Cerebellar nuclear complex (tissue), 1 donor: ENCODE measurements at places on chromosomes 1 and 21.

- DNase-seq = no peak
These were observed 469.0 kb upstream of the USP24 start for GRCh38 chr1:55684131-55684650.

GRCh38 chr1:183778045-183778444 is 26.9 kb upstream of the RGL1 start:
- DNase-seq = no peak

DNA sequence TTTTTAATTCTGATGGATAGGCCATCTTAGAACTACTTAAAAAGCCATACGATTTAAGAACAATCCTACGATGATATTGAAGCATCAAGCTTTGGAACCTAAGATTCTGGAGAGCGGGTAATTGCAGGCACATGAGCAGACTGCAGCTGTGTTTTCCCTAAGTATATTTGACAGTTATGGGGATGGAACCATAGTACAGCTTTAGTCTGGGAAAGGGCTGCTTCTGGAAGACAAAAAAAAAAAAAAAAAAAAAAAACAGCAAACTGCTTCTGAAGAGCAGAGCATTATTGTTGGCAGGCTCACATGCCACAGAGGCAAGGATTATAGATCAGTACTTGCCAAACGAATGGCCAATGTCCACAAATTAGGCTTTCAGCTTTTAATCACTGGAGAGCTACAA is 1618.7 kb downstream of the AMY1C start:
- DNase-seq = no peak

DNA sequence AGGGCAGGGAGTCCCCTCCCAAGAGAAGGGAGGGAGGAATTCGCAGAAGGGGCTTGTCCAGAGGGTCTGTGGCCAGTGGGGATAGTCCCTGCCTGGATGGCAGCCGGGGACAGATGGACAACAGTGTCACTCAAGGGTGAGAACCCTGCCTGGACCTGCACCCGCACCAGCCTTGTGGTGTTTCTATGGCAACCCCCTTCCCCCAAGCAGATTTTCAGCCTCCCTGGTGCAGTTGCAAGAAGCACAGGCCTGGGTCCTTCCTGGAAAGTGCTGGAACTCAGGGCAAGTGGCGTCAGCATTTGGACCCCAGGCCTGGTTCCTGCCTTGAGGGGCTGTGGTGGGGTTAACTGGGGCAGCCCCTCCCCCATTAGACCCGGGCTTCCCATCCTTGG is 83.8 kb upstream of the ACTL8 start:
- no peak for DNase-seq

- no peak for DNase-seq
These were observed 124.7 kb downstream of the EIF4G3 start for GRCh38 chr1:21052034-21052433.

GRCh38 chr1:248791010-248791409 is 34.7 kb downstream of the SH3BP5L start:
- no peak for DNase-seq

DNA sequence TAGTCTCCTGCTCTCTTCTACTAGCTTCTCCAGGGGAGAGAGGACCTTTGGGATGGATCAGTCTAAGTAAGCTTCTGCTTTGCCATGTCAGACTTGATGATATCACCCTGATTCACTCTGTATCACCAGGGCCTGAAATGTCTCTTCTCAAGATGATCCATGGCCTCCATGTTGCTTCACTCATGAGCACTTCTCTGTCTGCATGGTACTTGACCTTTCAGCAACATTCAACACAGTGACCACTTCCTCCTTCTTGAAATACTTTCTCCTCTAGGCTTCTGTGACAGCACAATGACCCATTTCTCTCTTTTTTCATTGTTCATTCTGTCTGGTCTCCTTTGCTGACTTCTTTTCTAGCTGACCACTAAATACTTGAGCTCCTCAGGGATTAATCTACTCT is 35.3 kb upstream of the NGF start:
- no peak for DNase-seq

- no peak for DNase-seq
These were observed 516 bp upstream of the NMNAT2 start for GRCh38 chr1:183418696-183419095.

DNA sequence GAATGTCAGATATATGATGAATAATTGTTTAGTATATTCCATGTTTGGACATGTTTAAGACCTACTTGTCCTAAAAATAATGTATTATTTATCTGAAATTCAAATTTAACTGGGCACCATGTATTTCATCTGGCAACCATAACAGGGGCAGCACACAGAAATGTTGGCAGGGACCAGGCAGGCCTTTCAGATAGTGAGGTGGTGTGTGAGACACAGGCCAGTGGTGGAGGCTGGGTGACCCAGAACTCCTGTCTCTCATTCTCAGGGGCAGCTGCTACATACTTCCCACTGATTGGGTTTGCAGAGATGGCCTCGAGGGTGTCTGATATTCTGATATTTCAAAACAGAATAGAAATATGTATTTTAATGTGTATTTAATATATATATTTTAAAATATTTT is 1.3 kb upstream of the FASLG start:
- DNase-seq = no peak

GRCh38 chr1:2198571-2198970 is 4.0 kb upstream of the FAAP20 start:
- no peak for DNase-seq

DNA sequence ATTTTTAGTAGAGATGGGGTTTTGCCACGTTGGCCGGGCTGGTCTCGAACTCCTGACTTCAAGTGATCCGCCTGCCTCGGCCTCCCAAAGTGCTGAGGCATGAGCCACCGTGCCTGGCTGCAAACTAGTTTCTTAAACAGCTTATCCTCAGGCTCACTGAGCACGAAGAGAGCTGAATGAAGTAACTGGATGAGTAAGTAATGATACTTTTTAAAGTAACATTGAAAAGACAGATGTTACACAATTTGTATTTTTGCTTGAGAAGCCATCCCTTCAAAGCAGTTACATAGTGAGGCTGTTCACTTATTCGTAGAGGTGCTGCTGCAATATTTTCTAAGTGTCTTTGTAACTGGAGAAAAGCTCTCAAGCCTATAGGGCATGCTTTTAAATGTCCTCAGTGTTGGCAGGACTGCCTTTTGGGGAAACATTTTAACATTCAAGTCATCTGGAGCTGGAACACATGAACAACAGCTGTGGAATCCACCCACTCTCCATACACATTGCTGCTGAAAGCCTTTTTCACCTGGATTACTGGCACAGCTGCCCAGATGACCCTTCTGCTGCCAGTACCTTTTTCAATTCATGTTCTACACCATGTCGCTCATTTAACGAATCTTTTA is 2.7 kb upstream of the YBX1 start:
- DNase-seq = no peak

DNA sequence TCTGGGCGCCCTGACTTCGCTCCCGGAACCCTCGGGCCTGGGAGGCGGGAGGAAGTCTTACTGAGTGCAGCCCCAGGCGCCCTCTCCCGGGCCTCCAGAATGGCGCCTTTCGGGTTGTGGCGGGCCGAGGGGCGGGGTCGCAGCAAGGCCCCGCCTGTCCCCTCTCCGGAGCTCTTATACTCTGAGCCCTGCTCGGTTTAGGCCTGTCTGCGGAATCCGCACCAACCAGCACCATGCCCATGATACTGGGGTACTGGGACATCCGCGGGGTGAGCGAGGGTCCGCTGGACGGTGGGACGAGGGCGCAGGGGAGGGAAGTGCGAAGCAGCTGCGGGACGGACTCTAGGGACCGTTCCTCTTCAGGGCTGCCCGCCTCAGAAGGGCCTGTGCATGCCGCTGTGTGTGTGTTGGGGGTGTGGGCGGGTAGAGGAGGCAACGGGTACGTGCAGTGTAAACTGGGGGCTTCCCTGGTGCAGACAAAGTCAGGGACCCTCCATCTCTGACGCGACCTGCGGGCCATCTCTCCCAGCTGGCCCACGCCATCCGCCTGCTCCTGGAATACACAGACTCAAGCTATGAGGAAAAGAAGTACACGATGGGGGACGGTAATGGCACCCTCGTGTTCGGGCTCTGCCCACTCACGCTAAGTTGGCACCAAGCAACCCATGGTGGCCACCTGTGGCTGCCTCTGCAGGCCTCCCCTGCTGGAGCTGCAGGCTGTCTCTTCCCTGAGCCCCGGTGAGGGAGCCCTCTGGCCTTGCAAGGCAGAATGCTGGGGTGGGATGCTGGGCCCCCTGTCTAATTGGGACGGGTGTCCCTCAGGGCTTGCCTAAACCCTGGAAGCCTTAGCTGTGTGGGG is at the start of gene GSTM1:
TSS of gene GSTM1 (plus strand) at position 177 of the 859 bp plus-strand sequence. CDS start at position 234, 57 bp downstream.
- DNase-seq = no peak

DNA sequence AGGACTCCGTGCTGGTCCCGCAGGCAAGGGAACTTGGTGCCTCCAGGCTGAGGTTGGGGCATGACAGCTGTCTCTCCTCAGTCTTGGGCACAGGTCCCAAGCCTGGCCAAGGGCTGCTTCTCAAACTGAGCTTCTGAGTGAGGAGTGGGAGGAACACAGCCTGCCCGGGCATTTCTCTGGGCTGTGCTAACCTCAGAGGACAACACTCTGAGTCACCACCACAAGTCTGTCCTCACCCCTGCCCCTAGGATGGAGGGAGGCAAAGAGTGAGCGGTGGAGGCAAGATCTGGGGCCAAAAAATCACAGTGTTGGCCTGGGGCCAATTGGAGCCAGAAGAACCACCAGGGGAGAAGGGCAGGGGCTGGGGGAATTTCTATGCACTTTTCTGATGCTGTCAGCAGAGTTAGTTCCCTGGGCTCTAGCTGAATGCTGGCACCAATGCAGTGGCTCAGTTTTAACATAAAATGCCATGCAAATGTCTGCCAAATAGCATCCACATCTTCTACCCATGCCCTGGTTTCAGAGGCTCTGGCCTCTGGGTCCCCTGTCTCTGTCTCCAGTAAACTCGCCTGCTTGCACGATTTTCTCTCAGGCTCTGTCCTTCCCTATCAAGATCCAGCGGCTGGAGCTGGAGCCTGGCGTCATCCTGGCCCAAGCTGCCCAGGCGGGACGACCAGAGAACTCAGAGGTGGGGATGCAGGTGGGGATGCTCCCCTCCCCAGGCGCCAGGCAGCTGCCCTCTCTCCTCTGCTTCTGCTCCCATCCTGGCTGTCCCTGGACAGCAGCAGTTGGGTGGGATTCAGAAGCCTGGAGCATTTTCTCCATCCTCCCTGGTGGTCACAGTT is 11.0 kb upstream of the CDK18 start:
- no peak for DNase-seq

DNA sequence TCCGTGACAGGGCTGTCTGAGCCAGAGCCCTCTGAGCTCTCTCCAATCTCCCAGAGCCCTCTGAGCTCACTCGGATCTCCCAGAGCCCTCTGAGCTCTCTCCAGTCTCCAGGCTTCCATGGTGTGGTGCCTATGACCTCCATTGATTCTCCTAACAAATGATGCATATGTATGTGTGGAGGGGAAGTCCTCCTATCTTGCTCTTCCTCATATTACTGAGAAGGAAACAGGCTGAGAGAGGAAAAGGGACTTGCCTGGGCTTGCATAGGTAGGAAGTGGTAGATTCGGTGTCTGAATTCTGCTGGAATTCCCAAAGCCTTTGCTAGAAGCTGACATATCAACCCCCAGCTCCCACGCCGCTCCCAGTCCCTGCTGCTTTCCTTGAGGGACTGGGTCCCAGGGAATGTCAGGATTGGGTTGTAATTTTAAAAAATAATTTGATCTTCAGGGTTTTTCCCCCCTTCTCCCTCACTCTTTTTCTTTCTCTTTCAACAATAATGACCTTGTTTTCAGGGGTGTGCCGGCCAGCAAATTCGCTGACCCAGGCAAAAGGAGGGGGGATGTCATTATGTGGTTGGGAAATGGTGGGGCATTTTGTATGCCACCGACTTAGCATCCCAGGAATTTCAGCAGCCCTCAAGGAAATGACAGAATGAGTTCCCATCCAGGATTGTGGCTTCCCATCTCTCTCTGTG is 42.3 kb upstream of the RUNX3 start:
- DNase-seq = no peak

DNA sequence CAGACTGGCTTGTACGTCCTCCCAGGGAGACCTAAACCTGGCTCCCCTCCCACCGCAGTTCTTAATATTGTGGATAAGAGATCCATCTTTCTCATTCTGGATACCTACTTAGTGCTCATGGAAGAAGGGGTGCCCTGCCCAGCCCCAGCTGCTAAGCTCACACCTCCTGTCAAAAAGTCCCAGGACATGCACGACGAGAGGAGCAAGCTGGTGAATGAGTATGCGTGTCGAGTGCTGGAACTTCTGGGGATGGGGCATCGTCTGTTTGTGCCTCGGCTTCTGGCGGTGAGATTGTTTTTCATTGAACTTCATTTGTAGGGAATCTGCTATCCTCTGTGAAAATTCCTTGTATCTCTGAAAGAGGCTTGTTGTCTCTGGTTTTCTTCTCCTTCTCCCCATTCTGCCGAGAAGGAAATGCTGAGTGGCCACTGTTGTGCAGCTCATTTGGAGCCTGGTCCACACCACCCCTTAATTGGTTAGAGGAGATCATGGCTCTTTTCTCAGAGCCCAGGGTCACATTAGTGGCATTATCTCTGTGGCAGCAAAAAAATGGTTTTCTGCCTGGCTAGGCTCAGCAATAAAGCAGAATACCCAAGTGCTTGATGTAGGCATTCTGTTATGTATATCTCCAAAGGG is 199.4 kb upstream of the CACYBP start:
- peak; percentile 56 for DNase-seq

DNA sequence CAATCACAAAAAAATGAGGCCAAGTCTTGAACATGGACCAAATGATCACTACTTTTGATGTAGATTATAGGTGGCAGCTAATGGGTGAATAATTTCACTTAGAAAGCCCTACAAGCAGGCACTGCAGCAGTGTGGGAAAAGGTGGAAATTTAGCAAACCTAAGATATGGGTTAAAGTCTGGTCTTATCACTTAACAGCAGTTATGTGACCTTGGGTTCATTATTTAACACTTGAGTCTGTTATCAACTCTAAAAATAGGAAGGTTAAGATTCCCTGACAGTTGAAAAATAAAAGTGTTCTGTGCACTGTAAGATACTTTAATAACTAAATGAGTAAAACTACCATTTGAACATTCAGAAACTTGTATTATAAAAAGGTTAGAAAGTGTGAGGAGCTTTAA is 47.5 kb downstream of the SSX2IP start:
- no peak for DNase-seq

DNA sequence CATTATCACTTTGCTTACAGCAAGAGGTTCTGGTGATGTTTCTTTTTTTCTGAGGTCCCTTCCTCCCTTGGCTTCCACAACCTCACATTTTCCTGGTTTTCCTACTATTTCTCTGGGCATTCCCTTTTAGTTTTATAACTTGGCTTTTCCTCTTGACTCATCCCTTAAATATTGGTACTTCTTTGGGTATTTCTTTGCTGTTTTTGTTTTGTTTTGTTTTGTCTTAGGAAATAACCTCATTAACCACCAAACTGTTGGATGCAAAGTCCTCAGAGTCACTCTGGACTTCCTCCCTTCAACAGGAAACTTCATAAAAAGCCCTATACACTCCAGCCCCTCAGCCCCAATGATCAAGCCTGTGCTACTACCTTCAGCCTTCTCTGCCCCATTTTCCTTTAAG is 211.1 kb downstream of the DUSP10 start:
- DNase-seq = no peak

GRCh38 chr1:30381266-30381665 is 342.1 kb downstream of the MATN1 start:
- DNase-seq = no peak

- DNase-seq = no peak
These were observed 32.3 kb upstream of the ID3 start for GRCh38 chr1:23591460-23592208.
